ENCODE measurements at places on chromosomes 7 and 10.

DNA sequence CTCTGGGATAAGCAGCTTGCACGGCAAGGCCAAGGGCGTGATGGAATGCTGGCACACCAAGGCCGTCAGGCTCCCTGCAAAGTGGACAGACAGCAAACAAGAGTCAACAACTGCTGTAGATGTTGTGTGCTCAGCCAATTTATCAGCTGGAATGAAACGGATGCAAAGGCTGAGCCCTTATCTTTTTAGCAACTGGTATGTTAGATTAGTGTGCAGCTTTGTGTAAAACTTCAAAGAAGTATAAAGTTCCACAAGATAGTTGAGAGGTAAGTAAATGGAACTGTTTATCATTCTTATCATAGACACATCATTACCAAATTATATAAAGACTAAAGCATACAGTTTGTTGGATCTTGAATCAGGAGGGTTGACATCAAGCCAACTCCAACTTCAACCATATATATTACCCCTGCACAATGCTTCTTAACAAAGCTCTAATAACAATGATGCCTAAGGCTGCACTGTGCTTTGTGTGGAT is 289.0 kb downstream of the TNS3 start:
- DNase-seq: no peak

- DNase-seq: no peak
These were observed 455.7 kb downstream of the DGKB start for GRCh38 chr7:14446829-14447228.

DNA sequence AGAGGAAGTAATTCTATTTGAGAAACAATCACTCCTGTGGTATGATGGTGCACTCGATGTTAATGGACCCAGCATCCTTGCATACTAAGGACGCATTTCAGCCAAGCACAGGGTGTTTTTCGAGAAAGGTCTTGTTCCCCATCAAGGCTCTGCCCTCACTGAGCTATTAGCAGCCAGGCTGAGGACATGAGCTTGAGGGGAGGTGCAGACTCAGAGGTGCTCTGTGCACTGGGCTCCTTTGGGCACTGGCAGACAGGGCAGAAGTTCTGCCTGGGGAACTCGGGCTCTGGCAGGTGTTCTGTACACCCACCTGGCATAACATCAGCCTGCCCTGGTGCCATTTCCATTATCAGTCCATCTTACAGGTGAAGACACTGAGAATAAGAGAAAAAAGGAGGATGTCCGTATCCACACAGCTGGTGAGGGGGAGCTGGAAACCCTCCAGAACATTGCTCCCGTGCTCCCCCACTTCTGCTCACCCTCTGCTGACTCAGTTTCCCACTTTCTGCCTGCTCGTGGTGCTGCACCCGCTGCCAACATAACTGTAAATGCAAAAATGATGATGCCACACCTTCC is 92.7 kb upstream of the RET start:
- DNase-seq: no peak

DNA sequence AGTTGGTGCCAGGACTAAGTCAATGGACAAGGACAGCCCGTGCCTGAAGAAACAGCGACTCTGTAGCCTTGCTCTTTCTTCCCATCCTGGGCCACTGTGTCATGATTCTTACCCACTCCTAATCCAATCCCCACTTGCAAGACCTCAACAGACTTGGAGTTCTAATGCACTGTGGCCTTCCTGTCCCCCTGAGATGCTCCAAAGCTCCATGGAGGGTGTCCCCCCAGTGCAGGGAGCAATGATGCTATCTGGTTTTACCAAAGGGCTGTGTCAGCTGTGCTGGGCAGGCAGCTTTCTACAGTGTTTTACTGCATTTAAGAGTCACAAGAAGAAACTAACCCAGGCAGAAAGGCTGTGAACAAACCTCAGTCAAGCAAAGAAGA is 108.1 kb downstream of the PRKAG2 start:
- no peak for DNase-seq

DNA sequence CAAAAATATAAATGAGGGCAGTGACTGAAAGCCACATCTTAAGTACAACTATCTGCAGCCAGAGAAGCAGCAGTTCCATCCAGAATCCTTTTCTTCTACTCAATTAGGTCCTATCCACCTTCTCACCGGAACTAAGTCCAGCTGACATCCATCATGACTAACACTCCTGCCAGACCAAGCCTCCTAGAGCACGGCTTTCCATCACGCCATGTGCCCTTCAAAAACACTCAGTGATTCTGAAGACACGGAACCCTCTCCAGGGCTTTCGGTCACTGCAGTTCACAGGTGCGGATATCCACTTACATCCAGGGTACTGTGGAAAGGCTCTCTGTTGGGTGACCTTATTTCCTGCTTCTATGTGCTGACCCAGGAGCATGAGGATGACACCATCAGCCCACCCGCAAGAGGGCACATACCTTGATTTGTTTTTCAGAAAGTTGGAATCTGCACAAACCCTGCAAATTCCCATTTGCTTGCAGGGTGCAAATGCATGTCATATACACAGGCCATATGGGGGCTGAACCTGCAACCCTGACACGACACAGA is 64.3 kb downstream of the FAM171A1 start:
- DNase-seq: no peak

Data from stimulated activated CD8-positive, alpha-beta memory T cell treated with anti-CD3 and anti-CD28 coated beads, Interleukin-15, amount 100 ng/mL, for 4 hours (primary cell).